ENCODE measurements at places on chromosomes 11 and 22. TPM values are rescaled to one million over a fixed set of nuclear protein-coding genes. Genes with fewer than 3 reads are reported as not detected.

Gene MS4A6E
- total RNA-seq: not detected

Gene FXYD6
- total RNA-seq: 164 TPM

Gene MS4A4A
- 2.1 TPM for total RNA-seq

Gene MS4A7
- total RNA-seq: 2.1 TPM

Gene ELF5
- total RNA-seq: not detected

Gene RAB3IL1
- 4.4 TPM for total RNA-seq

Gene CPSF7
- total RNA-seq: 31.1 TPM

All from diencephalon (tissue), 1 donor.